Progenitor cell of endocrine pancreas (in vitro differentiated cells): ENCODE measurements at places on chromosomes 5 and 9.

GRCh38 chr5:99928490-99928889 lies 606.7 kb upstream of the FAM174A start:
- no peak for DNase-seq

DNA sequence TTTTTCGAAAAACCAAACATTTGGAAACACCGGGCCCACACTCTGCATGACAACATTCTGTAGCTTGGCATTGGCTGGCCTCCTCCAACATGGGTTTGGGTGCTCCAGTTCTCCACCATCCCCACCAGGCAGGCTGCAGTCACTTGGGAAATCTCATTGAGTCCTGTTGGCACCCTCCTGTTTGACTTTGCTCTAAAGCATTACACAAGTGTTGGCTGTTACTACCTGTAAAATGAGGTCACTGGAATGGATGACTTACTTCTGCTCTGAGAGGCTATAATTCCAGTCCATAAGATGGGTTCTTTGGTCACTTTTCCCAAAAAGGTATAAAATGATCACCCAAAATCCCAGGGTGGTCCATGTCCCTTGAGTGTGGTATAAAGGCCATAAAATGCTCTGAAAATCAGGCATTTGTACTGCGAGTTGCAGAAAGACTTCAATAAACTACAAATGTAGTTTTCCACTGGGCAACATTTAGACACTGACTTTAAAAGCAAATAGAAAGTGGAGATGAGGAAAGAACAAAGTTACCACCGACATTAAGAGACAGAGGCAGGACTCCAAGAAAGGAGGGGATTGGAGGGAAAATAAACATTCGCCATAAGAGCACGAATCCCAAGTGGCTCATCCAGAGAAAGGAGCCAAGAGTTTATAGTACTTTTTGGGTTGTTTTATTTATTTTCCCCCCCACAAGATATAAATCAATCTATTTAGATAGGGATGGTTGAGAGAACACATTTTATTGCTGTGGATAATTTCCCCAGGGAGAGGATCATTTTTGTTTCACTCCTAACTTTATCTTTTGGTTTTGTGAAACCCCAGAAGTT lies 295.1 kb downstream of the TLE1 start:
- DNase-seq = no peak

DNA sequence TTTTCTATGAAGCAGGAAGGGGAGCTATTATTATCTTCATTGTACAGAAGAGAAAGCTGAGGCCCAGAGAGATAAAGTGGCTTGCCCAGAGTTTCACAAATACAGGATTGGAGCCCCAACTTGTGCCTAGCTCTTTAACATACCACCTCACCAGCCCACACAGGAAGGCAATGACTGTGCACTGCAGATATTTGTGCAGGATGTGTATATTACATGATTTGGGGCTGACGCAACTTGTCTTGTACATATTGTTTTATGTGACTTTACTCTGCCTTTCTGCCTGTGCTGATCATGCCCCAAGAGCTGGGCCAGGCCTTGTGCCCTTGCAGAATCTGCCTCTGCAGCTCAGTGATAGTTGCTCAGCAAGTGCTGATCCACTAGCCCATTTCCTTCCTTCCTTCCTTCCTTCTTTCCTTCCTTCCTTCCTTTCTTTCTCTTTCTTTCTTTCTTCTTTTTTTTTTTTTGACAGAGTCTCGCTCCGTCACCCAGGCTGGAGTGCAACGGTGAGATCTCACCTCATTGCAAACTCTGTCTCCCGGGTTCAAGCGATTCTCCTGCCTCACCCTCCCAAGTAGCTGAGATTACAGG lies 106.6 kb upstream of the TBCA start:
- DNase-seq = no peak

- no peak for DNase-seq
These were observed 313.5 kb upstream of the PANK3 start for GRCh38 chr5:168892618-168893186.

- no peak for DNase-seq
These were observed 117.5 kb upstream of the OR13F1 start for GRCh38 chr9:104386425-104387069.

DNA sequence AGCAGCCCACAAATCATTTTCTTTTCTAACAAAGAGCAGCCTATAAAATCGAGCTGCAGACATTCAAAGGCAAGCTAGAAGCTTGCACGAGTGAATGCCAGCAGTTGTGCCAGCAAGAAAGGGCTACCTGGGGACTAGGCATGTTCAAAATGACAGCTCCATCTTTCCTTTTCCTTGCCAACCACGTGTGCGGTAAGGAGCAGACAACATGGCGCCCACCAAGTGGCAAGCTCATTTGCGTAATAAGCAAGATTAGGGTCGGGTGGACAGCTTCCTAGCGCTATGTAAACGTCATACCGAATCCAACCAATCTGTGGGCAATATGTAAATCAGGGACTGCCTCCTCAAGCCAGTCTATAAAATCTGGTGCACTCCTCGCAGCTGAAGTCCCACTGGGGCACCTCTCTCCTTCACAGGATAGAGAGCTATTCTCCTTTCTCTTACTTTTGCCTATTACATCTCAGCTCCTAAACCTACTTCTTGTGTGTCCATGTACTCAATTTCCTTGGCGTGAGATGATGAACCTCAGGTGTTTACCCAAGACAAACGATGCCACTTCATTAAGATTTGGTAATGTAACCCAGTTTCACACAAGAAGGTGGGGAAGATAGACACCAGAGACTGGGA lies 22.5 kb upstream of the SPARC start:
- DNase-seq = no peak

DNA sequence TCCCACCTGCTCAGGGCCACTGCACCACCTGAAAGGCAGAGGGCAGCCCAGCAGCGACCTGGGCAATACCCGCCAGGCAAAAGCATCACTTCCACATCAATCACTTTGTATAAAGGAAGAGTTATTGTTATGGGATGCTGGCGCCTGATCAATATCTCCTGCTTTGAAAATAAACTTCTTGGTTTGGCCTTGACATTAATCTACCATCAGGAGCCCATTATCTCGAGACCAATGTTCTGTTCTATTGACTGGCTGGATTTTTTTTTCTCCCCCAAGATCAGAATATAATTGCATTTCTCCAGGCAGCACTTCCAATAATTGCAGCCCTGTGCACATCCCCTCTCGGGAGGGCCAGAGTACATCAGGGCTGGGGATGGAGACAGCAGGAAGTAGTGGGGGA lies 44.4 kb upstream of the SAP30L start:
- DNase-seq = no peak

DNA sequence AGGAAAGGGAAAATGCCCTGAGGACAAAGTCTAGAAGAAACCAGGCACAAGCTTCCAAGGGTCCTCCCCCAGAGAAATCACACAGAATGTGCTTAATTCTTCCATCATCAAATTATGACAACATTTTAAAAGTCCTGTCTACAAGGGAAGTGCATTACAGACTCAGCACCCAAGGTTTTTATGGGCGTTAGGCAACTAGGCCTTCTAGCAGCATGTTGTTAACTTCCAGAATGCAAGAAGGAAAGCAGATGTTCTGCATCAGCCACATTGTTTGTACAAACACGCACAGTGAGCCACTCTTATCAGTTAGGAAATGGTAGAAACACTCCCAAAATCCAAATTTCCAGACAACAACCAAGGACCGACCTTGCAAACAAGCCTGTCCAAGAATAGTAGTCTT lies 26.5 kb downstream of the SMC5 start:
- DNase-seq = no peak

DNA sequence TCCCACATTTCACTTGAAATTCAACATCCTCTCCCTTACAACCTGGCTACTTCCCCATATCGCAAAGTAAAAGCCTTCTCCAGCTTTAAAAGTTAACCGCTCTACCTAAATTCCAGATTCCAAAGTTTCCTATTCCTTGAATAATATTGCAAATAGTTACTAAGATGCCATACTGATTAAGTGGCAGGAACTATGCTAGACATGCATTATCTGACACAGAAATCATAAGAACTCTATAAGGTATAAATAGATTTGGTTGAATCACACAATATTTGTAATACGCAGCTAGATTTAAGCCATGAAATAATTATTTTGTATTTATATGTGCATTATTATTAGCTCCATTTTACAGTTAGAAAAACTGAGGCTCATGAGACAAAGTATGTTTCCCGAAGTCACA lies 92.8 kb downstream of the NFIB start:
- no peak for DNase-seq

DNA sequence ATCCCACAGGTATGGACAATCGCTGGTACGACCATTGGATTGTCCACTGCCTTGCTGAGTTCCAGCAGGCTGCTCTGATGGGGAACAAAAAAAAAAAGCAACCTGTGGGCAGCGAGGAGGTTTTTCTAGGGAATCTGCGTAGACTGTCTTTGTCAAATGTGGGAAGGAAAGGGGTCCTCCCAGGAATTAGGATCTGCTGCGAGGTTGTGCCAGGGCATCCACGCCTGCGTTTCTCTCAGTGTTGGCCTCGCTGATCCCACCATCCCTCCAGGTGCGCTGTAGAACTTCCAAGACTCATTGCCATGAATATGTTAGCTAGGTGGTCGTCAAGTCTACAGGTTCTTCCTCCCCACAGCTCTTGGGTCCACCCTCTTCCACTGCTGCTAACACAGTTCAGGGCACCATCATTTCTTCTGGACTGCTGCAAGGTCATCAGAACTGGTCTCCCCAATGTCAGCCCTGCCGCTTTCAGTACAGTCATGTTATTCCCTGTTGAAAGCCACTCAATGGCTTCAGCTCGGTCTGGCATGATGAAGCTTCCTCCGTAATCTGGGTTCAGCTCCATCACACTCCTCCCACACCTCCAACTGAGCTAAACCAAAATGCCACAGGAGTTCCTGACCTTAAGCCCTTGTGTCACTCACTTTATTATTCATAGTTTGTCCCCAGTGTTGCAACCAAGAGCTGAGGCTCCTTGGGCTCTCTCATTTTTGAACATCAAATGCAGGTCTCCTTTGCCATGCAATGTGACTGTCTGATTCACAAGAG lies 79.5 kb upstream of the DMRT1 start:
- DNase-seq = no peak

GRCh38 chr5:103444333-103445038 lies 118.1 kb downstream of the NUDT12 start:
- no peak for DNase-seq

DNA sequence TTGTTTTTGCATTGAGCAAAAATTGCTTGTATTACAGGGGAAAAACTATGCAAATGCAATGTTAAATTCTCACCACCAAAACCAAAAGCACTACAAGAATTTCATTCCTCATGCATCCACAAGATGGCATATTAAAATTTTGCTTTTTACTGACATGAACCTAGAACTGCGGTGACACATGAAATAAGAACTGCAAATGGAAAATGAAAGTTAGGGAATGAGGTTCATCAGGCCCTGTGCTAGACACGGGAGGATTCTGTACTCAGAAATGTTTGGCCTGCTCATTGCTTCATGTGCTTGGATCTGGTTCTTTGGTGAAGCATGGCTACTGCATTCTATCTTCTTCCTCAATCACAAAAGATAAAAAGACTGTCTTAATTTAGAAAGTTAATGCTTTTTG lies 9.1 kb upstream of the RFK start:
- DNase-seq = no peak

- no peak for DNase-seq
These were observed 45.9 kb upstream of the GABRP start for GRCh38 chr5:170737591-170737990.

GRCh38 chr9:97985058-97985861 lies 2.1 kb downstream of the ANP32B start:
- DNase-seq = peak; percentile 10

DNA sequence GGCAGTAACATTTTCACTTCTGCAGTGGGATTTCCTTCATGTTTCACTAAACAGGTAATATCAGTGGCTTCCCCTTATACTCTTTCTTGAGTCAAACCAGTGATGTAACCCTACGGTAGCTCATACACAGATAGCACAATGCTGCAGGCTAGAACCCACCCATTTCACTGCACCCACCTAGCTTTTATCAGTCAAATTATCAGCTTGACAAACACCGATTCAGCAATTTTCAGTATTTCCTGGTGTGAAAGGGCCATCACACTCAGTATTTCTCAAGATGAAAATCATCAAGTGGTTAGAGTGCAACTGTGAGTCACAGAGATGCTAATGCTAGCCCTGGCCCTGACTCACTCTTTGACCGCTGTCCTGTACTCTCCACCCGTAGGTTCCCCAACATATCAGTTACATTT lies 242.3 kb upstream of the PTGER4 start:
- DNase-seq = no peak

- DNase-seq = no peak
These were observed 228.8 kb downstream of the SMARCA2 start for GRCh38 chr9:2243666-2244555.

DNA sequence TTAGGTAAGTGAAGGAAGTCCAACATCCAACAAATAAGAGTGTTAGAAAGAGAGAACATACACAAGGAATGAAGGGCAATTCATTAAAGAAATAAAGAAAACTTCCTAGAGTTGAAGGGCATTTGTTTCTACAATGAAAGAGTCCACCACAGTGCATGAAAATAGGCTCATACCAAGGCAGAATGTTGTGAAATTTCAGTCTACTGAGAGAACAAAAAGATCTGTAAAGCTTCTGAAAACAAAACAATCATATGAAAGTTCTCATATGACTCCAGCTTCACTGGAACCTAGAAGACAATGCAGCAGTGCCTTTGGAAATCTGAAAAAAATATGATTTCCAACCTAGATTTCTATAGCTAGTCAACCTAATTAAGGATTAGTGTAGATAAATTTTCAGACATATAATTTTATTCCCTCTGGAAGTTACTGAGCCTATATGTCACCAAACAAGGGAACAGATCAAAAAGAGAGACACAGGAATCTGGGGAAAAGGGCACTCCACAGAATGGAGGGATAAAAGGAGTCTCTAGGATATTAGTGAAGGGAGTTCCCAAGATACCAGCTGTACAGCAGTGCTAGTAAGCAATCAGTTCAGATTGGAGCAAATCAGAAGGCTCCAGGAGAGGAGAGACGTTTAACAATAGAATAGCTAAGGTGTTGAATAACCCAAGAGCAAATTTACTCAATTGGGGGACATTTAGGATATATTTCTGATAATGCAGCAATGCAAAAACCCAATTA lies 5.8 kb downstream of the C5orf58 start:
- DNase-seq = no peak

DNA sequence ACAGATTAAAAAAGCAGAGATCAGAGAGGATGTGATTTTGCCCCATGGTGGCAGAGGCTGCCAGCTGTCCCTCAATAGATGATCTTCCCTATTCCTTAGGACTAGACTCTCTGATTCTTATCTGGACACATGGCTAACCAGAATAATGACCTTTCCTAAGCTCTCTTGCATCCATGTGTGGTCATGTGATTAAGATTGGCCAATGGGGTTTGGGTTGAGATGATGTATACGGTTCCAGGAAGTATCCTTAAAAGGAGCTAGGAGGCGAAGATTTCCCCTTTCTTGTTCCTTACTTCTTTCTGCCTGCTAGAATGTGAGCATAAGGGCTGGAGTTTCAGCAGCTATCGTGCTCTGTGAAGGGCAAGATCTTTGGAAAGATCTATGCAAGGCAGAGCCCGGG lies 39.8 kb downstream of the FOXI1 start:
- no peak for DNase-seq

- DNase-seq = no peak
These were observed 61.3 kb upstream of the HSPA9 start for GRCh38 chr5:138636398-138636944.

DNA sequence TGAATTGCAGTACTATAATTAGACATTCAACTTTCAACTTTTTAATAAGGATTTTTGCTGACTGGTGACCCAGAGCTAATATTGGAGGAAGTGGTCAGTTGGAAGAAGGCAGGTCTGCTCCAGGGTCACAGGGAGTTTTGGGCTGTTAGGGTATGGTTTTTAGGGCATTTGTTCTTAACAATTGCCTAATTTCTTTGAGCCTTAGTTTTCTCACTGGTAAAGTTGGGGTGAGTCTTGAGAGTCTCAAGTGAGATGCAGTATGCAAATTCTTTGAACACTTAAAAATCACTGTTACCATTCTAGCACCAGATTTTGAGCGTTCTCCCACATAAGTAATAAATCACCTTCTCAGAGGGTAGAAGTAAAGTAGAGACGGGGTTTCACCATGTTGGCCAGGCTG lies 50.9 kb downstream of the RMI1 start:
- DNase-seq = no peak
